ENCODE measurements at places on chromosomes 1 and 21.

GRCh38 chr1:36136535-36136934, 11.5 kb upstream of the COL8A2 start:
- no peak for DNase-seq

GRCh38 chr1:39949891-39950290, 5.1 kb upstream of the MFSD2A start:
- DNase-seq: no peak

DNA sequence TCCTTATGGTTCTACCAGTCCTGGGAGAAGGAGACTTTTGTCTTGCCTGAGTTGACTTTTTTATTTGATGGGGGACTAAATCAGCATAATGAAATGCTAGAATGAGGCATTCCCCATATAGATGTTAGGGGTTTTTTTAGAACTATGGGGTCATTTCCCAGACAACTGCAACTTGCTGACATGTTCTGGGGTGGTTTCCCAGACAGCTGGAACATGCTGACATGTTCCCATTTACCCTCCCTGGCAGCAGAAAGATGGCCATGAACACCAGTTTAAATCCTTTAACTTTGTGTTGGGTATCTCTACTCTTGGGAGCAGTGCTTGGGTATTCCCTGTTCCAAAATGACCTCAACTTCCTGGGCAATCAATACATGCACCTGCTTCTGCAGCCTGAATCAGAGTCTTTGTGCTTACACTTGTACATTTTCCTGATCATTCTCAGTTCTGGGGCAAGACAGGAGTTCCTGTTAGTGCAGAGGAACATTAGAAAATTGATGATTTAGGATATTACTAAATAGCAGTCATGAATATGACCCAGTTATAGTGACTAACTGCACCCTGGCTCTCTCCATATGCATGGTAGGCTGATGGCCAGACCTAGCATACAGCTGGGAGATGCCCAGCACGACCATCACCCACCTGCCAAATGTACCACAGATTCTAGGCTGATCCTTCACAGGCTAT, 75.4 kb upstream of the CD5L start:
- DNase-seq: no peak

GRCh38 chr1:62514746-62515423, 78.0 kb downstream of the USP1 start:
- DNase-seq: peak; percentile 81

DNA sequence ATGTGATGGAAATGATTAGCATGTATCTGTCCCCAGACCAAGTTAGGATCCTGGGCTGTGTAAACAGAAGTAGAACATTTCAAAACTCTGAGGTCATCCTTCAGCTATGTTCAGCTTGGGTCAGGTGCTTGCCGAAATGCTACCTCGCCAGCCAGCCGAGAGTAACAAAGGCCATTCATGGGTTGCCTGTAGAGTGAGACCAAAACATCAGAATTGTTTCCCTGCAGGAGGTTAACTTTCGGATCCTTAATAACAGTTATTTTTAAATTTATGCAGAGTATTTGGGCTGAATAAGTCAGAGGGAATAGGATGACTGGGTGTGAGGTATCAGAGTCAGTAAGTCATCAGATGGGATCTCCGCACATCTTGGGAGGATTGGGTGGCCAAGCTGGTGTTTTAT, 35.6 kb downstream of the SMYD2 start:
- no peak for DNase-seq

DNA sequence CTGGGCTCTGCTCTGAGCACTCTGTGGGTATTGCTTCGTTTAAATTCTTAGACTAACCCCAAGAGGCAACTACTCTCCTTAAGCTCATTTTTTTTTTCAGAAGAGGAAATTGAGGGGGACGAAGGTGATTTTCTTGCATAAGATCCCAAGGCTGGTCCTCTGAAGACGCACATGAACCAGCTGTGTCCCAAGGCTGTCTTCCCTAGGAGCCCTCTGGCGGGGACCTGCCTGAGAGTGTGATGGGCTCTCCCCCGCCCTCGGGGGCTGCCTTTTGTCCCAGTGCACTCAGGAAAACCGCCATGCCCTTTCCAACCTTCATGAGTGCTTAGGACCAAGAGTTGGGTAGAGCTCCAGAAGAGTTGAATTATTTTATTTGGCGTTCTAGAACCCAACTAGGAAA, 21.7 kb downstream of the UMODL1 start:
- DNase-seq: peak; percentile 11

DNA sequence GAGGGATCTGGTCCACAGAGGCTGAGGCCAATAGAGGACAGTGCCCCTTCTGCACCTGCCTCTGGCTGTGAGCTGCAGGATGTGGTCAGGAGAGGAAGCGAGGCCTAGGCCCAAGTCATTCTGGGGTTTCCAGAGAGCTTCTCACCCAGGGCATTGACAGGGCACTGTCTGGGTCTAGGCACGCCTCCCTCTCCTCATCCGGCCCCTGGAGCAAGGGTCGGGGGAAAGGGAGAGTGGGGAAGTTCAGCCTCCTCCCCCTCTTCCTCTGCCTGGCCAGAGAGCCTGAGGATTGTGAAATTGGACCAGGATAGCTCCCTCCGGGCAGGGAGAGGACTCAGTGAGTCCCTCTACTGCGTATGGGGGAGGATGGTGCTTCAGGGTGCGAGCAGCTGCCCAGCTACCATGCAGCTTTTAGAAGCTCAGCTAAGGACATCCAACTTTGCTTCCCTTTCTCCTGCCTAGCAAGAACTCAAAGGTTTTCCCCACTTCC, 6.3 kb upstream of the INAVA start:
- peak; percentile 98 for DNase-seq

Measured in MV-4-11 (cell line).